ENCODE measurements at places on chromosomes 7 and 10.

GRCh38 chr10:119291223-119291900 lies 84.0 kb downstream of the GRK5 start:
- no peak for DNase-seq

GRCh38 chr7:111561654-111561903 lies 713 bp downstream of the IMMP2L start:
- no peak for DNase-seq

DNA sequence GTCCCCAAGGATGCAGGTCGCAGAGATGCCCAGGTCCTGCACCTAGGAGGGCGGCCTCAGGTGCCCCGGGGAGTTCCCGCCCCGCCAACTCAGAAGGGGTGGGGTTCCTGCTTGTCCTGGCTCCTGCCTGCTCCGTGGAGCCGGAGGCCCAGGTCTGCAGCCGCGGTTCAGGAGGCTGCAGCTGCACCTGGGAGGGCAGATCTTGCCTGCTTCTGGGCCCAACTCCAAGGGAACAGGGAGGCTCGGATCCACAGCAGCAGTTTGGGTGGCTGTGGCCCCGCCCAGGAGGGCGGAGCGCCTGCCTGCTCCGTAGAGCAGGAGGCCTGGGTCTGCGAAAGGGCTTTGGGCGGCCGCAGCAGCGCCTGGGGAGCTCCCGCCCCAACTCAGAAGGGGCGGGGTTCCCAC lies 108.2 kb upstream of the EGR2 start:
- DNase-seq, result no peak

GRCh38 chr7:155463114-155463811 lies 5.3 kb downstream of the EN2 start:
- no peak for DNase-seq

GRCh38 chr10:96890172-96890513 lies 58.0 kb downstream of the LCOR start:
- no peak for DNase-seq

- DNase-seq, result no peak
Observed at GRCh38 chr10:83929399-83929798, 209.9 kb upstream of the GHITM start.

- no peak for DNase-seq
Observed at GRCh38 chr10:71713135-71714030, 6.2 kb downstream of the C10orf105 start.

DNA sequence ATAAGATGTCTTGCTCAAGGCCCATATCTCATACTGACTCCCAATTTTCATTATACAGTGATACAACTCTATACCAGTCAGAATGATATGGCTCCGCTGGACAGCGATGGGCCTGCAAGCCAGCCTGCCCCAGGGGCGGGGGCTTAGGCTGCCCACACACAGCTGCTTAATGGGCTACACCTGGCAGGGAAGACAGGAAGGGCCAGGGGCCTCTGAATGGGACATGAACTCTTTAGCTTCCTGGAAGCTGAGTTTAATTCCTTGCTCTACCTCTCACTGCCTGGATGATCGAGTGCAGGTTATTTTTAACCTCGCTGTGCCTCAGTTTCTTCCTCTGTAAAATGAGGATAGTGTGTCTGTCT lies 112.5 kb downstream of the C10orf105 start:
- no peak for DNase-seq

DNA sequence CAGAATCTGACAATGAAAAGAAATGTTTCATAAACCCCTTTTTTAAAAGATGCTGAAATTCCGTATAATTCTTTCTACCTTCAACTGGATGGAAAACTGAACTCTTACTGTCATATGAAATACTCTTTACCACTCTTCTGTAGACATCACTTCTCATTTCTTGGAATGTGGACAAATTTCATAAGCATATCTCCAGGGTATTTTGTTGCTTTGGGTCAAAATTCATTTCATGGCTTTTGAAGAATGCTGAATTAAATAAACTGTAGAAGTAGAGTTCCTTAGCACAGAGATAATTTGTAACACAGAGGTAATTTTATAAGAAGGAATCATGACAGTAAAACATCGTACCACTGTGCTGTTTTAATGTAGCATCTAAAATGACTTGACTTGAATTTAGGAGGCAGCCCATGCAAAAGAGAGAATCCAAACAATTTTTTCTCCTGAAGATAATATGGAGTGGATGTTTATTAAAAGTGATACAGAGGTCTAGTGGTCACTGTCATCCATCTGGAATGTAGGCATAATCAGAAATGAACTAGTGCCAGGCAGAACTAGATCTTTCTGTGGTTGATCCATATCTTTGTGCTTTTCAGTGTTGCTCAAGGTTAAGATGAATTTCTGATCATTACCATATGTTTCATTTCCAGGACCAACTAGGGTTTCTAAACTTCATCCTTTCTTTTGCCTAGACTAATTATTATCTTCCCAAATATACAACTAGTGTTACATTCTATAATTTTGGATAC lies 492.0 kb downstream of the KIF20B start:
- DNase-seq, result no peak

DNA sequence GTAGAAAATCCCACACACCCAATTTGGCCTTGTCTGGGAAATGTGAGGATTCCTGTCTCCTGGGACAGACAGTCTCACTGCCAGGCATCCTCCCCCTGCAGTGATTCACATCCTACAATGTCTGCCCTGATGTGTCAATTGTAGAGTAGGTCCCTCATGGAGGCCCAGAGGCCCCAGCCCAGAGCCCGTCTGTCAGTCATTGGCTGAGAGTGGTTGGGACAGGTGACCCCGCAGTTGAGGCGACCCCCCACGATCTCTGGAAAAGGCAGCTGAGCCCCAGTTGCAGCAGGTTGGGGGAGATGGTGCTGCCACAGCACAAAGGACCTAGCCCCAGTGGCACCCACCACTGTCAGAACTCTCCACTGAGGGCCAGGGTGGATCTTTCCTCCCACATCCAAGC lies 84.3 kb upstream of the INSIG1 start:
- no peak for DNase-seq

DNA sequence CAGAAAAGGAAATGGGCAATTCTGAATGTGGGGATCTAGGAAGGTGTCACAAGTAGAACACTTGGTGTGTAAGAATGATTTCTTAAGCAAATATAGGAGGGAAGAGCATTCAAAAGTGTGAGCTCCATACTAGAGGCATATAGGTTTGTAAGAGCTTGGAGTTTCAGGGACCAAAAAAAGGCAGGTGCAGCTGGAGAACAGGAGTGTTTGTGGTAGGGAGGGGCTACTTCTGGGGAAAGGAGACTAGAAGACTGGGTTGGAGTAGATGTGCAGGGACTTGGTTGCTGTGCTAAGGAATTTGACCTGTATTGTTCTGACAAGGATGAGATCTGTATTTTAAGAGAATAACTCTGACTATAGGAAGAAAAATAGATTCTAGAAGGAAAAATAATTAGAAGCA lies 46.4 kb downstream of the CPED1 start:
- DNase-seq, result no peak

DNA sequence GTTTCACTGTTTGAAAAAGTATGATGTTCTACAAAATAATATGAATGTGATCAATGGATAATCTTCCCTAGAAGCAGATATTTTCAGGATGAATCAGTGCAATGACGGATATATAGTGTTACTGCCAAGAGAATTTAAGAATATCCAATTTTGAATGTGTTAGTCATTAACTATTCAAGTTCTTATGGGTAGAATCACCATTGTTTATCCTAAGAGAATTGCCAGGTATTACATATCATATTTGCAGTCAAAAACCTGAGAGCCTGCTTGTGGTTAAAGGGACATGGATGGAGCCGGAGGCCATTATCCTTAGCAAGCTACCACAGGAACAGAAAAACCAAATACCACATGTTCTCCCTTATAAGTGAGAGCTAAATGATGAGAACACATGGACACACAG lies 26.9 kb downstream of the AHR start:
- DNase-seq, result no peak

GRCh38 chr10:111830359-111830758 lies 353.2 kb downstream of the GPAM start:
- DNase-seq, result no peak

DNA sequence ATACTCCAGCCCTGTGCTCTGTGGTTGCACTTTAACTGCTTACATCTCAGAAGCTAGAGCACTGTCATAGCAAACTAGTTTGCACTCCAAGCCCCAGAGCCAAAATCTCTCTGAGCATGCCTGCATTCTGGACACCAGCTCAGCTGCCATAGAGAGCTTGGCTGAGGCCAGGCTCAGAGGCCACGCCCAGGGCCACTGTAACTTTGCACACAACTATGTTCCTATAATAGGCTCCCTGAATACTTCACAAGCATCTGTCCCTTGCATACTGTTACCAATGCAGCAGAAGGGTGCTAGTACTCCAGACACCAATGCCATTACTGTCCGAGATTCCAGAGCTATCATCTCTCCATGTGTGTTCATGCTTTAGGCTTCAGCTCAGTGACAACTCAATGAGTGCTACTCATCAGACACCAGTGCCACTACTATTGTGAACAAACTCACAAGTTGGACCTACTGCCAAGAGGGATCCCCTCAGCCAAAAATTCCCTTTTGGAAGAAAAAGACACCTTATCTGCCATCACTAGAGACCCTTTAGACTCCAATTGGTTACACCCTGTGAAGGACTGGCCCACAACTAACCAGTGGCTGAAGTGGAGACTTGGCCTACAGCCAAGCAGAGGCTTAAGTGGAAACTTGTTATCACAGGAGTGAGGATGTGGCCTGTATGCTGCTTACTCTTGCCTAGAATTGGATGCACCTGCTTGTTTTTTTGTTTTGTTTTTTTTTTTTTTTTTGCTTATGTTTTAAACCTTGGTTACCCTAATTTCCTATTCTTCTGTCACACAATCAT lies 211.6 kb upstream of the MAGI2 start:
- DNase-seq, result no peak

DNA sequence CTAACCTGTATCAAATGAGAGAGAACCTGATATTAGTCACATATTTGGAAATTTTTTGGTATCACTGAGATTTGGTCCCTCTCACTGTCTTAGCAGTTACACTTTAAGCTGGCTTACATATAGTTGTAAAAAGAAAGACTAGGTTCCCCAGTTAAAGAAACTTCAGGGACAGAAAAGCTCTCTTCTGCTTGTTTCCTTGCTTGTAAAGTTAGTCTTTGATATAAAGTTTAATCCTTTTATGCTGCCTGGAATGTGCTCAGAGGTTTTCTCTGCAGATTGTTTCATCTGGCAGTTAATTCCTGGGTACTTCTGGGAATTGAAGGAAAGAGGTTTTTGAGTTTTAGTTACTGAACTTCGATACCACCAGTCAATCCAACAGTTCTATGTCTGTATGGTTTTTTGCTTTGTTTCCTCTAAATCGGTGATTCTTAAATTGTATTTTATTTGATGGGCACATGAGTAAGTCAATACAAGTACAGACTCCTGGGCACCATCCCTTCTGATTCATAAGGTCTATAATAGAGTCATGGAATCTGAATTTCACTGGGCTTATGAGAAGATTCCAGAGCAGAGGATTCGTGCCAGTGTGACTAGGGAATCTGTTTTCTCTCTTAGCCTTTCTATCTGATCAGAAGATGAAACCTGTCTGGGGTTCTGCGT lies 1080.9 kb upstream of the C7orf33 start:
- no peak for DNase-seq

GRCh38 chr10:30431435-30431911 lies 2.5 kb upstream of the MAP3K8 start:
- no peak for DNase-seq

- DNase-seq, result no peak
Observed at GRCh38 chr10:93461807-93462178, 20.3 kb downstream of the MYOF start.

DNA sequence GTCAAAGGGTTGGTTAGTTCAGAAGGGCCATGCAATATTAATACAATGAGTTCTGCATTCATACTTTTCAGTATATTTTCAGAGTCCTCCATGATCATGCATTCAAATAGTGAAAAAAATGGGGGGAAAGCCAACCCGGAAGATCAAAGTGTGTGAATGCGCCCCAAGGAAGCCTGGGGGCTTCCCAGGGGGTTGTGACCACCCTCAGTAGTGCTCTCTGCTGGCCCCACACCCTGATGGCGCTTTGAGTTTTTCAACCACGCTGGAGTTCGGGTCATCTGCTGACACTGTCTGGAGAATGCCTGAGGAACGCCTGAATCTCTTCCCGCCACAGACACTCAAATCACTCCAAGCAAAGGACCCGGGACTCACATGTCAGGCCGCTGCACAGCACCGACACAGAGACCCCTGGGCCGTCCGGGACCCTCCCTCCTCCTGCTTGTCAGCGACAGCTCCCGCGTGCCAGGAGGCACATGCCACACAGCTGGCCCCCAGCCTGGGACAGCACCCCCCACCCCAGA lies 1.0 kb downstream of the TNS3 start:
- no peak for DNase-seq

DNA sequence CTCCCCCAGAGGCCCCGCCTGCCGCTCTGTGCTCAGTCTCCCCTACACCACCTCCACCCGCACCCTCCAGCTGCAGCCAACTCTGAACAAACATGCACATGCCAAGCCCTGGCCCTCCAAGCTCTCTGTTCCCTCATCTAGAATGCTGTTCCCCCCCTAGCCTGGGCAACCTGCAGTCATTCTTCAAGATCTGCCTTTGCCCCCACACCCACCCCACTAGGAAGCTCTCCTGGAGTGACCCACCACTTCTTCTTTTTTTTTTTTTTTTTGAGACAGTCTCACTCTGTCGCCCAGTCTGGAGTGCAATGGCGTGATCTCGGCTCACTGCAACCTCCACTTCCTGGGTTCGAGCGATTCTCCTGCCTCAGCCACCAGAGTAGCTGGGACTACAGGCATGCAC lies 13.7 kb downstream of the MYL10 start:
- DNase-seq, result no peak

- no peak for DNase-seq
Observed at GRCh38 chr10:95815701-95816240, 59.8 kb downstream of the ENTPD1 start.

DNA sequence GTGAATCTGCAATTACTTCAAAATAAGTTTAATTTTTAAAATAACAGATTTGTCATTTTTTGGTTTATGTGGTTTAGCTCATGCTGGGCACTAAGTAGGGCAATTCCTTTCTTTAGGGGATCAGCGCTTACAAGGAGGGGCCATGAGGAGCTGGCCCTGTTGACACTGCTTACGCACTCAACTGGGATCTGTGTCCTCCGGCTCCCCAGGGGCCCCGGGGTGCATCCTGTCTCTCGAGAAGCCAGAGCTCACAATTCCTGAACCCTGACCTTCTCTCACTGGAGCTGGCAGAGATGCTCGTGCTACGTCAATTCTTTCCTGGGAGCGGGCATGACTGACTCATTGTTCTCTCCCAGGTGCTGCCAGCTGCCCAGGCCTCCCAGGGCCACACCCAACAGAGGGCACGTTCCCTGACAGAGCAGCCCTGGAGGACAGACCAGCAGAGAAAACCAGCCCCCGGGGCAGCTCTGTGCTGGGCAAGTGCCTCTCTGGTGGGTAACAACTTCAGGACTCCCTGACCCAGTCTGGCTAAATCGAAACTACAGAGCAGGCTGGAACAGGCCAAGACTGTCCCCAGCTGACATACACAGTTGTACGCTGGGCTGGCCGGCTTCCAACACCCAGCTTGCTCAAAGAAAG lies 36.8 kb downstream of the CTBP2 start:
- DNase-seq, result no peak
